ENCODE measurements at places on chromosomes 7 and 10.

DNA sequence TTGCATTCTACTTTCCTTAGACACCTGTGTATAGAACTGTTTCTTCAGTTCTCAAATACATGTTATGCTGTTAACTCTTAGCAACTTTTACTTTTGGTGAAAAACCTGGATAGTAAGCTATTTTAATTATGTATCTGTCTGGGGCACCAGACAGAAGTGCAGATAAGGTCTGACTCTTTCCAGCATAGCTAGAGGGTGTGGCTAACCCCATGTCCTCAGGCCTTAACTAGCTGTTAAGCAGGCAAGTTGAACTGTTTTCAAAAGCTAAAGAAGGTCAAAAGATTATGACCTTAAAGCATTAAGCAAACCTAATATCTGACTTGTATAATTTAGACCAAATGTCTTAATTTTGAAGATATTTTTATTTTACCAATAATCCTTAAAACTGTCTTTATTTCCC is 45.1 kb upstream of the INHBA start:
- DNase-seq, result no peak

DNA sequence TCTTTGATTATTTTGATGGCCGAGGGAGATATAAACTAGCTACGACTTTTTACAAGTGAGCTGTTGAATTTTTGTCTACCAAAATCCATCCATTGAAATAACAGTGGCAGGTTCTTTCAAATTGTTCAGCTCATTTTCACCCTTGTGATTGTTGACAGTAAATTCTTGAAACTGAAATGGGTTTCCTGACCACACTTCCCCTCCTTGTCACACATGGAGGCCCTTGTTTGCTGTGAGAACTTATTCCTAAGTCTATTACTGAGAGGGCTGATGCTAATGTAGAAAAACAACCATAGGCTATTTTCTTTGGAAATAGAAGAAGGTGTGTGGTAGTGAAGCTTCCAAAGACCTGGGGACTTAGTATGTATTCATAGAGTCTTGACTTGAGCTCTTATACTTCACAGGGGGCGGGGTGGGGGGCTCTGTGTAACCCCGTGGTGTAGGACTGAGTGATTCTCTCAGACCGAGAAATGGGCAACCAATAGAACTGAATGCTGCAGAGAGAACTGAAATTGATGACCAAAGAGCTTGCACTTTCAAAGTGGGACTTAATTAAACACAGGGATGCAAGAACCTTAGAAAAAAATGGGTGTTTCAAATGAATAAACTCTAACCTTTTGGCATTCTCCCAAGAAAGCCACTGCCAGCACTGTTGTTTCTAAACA is 718.9 kb downstream of the CCSER2 start:
- no peak for DNase-seq

- no peak for DNase-seq
Measured at GRCh38 chr7:133275446-133276095, 22.7 kb downstream of the EXOC4 start.

DNA sequence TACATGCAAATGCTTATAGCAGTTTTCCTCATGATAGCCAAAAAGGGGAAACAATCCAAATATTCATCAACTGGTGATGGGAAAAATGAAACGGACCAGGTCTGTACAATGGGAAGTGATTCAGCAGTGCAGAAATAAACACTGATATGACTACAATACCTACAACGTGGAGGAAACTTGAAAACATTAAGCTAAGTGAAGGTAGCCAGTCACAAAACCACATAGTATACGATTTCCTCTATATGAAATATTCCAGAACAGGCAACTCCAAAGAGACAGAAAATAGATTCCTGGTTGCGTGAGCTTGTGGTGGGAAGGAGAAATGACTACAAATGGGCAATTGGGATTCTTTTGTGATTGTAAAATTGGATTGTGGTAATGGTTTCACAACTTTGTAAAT is 263.1 kb upstream of the PITRM1 start:
- DNase-seq, result no peak

GRCh38 chr7:113936982-113937381 is 18.2 kb upstream of the PPP1R3A start:
- DNase-seq, result no peak

GRCh38 chr10:78663721-78664120 is 405.0 kb upstream of the ZMIZ1 start:
- no peak for DNase-seq

DNA sequence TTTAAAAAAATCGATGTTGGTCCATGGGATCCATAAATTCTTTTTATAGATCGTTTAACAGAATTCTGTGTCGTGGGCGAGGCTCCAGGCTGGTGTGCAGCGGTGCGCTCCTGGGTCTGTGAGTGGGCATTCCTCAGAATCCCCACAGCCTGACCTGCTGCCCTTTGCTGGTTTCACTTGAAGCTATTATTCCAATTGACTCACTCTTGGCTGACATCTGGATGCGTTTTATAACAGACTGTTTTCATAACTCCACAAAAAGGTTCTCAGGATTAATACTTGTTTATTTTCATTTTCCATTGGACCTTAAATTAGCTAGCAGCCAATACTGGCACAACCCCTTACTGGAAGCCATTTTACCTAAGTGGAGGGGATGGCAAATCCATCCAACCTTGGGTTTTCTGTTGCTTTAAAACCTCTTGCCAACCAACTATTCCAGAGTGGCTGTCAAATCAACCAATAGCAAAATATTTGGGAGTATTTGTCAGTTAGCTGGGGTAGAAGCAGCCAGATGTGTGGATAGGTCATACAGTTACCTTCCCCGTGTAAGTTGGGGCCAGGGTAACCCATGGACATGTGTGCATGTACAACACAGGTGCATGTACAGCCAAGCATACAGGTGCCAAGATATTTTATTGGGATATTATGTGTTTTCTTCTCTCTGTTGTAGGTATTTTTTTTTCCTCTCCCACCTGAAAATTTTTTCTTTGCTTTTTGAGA is 160.7 kb upstream of the ZNF32 start:
- no peak for DNase-seq
